ENCODE measurements at places on chromosomes 1 and 21.

- no peak for DNase-seq
These were observed 21.1 kb downstream of the ERRFI1 start for GRCh38 chr1:8004803-8005573.

DNA sequence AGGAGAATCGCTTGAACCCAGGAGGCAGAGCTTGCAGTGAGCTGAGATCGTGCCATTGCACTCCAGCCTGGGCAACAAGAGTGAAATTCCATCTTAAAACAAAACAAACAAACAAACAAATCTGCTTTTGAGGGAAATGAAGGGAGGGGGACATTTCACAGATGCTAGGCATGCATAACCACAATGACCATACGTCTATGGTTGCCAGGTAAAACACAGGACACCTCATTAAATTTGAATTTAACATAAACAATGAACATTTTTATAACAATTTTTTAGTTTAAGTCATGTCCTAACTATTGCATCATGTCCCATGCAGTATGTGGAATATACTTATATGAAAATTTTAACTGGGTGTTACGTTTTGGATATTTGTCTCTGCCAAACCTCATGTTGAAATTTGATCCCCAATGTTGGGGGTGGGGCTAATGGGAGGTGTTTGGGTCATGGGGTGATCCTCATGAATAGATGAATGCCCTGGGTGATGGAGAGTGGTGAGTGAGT is 31.0 kb upstream of the ZBTB18 start:
- DNase-seq = no peak

GRCh38 chr1:226051365-226051764 is 11.2 kb upstream of the H3-3A start:
- no peak for DNase-seq

DNA sequence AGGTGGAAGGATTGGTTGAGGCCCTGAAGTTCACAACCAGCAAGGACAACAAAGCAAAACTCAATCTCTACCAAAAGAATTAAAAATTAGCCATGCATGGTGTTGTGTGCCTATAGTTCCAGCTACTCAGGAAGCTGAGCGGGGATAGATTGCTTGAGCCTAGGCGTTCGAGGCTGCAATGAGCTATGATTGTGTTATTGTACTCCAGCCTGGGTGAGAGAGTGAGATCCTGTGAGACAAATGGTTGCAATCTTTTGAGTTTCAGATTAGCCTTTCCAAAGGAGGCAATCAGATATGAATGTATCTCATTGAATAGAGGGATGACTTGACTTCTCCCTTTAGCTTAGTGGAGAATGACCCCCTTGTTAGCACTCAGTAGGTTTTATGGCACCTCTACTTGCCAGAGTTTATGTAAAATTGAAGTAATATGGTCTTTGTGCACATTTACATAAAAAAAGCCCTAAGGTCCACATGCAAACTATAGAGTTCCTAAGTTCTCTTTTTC is 105.6 kb upstream of the OLFM3 start:
- DNase-seq = no peak

GRCh38 chr1:240582953-240583352 is 29.0 kb downstream of the GREM2 start:
- DNase-seq = no peak

- no peak for DNase-seq
These were observed 89.6 kb upstream of the GPR88 start for GRCh38 chr1:100448366-100448765.

DNA sequence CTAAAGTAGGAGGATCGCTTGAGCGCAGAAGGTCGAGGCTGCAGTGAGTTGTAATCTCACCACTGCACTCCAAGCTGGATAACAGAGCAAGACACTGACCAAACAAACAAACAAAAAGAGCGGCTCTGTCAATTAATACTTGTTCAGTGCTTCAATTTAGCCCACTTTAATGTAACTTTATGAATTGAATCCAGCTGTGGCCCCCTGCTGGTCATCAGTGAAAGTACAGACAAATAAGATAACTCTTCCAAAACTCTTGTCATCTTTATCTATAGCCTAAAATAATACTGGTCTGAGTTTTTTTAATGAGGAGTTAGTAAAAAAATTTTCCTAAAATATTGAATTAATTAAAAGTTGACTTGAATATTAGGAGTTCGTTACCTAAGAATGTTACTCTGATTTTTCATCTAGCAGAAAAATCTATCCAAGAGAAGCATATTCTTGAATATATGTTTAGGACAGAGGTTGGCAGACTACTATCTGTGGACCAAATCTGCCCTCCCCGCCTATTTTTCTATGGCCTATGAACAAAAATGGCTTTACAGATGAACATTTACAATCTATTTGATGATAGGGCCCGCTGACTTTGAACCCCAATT is 26.1 kb downstream of the ATP5PF start:
- DNase-seq = no peak

DNA sequence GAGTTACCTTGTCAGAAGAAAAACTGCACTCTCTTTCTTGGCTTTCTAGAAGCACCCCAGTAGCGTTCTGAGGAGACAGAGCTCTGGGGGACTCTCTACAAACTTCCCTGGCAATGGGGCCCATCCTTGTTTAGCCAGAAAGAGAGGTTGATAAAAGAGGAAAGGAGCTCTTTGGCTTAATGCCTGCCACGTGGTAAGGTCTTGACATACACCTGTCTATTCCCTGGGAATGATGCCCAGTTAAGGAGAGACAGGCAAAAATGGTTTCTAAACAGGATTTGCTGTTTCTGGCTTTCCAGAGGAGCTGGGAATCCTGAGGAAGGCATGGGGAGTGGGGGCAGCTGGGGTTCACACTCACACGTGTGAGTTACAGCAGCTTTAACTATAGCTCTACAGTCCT is 30.2 kb upstream of the IL20 start:
- DNase-seq = no peak

- no peak for DNase-seq
These were observed 25.1 kb downstream of the RRP1B start for GRCh38 chr21:43684424-43684823.

Measured in cortex of kidney (tissue), 1 donor.